ENCODE measurements at places on chromosomes 7 and 10. TPM values are rescaled to one million over a fixed set of nuclear protein-coding genes. Genes with fewer than 3 reads are reported as not detected.
A peak's percentile ranks its signal among the peaks of the same experiment; 100 is the strongest.

DNA sequence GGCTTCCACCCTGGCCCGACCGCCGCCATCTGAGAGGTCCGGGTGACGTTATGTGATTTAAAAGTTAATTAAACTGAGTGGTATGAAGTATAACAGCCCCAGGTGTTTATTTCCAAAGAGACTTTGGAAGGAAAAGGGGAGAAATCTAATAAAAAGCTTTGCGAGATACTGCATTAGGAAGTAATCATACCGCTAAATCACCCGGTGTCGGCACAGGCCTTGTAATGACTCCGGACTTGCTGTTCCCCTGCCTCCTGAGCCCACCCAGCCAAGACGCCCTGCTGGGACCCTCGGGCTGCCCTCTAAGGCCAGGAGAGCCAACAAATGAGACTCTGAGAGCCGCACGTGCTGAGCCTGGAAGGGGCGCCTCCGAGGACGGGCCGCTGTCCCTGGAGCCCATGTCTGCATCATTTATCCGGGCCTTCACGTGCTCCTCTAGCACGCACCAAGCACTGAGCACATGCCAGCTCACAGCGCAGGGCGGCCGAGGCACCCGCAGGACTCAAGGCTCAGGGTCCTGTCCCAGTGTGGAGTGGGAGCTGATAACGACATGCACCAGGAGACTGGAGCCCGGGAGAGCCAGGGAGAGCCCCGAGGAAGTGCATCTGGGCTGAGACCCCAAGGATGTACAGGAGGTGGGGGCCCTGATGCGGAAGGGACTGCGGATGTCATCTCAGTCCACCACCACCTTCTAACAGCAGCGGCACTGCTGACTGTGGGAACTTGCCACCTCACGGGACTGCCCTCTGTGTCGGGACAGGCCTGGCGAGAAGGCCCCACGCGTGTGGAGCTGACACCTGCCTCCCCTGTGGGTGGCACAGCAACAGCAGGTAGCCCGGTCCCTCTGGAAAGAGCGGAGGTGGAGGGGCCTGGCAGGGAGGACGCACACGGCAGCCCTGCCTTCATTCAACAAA lies 182.7 kb downstream of the ELFN1 start:
- no peaks in the 10 kb centered on the region for H3K36me3 ChIP-seq
- H3K27ac ChIP-seq = no peak overlapping the region
- no peak for DNase-seq
- H3K4me3 ChIP-seq = no peak overlapping the region
- H3K4me1 ChIP-seq = no peaks in the 10 kb centered on the region

DNA sequence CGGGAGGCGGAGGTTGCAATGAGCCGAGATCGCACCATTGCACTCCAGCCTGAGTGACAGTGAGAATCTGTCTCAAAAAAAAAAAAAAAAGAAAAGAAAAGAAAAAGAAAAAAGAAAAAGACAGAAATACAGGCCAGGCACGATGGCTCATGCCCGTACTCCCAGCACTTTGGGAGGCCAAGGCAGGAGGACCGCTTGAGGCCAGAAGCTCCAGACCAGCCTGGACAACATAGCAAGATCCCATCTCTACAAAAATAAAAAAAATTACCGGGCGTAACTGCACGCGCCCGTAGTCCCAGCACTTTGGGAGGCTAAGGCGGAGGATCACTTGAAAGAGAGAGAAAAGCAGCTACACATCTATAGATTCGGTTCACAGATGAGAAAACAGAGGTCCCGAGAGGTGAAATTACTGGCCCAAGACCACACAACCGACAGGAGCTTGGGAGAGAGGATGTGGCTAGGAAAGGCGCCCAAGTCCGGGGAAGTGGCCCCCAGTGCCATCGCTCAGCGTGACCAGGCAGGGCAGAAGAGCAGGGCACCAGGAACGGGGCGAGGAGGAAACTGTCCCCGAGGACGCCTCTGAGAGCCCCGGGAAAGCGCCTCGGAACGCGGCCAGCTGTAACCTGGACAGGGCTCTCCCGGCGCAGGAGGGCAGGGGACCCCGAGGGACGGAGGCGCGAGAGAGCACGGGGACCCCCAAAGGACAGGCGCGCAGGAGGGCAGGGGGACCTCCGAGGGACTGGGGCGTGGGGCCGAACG lies 612 bp downstream of the SNX8 start:
- peak overlapping the region; percentile 72 for H3K4me3 ChIP-seq
- H3K36me3 ChIP-seq = no peaks in the 10 kb centered on the region
- no peak overlapping the region for H3K27ac ChIP-seq
- 0 out of 2 replicates have a peak, but pooled peaks cover 4% of the 10 kb centered on the region for H3K4me1 ChIP-seq

- no peak overlapping the region for H3K4me3 ChIP-seq
- no peaks in the 10 kb centered on the region for H3K4me1 ChIP-seq
- DNase-seq = no peak
- H3K27me3 ChIP-seq = peaks cover 4% of the 10 kb centered on the region
Measured at GRCh38 chr10:47249881-47250280, 50.1 kb upstream of the GDF10 start.

DNA sequence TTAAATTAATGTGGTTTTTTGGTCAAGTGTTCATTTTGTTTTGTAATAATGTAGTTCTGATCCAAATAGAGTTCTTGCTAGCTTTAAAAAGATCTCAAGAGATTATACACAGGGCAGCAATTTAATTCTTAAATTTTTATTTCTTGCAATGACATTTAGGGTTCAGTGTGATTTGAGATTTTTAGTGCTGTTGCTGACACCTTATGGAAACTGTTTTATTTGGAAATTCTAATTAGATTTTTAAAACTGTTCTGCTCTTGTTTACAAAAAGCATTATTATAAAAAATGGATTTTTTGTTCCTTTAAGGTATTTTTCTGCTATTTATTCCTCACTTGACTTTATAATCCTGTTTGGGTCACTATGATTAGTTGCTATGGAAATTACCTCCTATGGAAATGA lies 72.1 kb downstream of the RTKN2 start:
- no peak overlapping the region for H3K27ac ChIP-seq
- DNase-seq = no peak
- no peaks in the 10 kb centered on the region for H3K36me3 ChIP-seq
- peaks cover 7% of the 10 kb centered on the region for H3K4me1 ChIP-seq

FBXL13 gene
- total RNA-seq = 19.4 TPM

PAPSS2 gene
- total RNA-seq = 71.8 TPM

- no peak for DNase-seq
- no peak overlapping the region for H3K27ac ChIP-seq
- H3K4me1 ChIP-seq = no peaks in the 10 kb centered on the region
- H3K27me3 ChIP-seq = peaks cover 92% of the 10 kb centered on the region
- no peak overlapping the region for H3K4me3 ChIP-seq
Measured at GRCh38 chr7:148485618-148486017, 104.9 kb upstream of the C7orf33 start.

DNA sequence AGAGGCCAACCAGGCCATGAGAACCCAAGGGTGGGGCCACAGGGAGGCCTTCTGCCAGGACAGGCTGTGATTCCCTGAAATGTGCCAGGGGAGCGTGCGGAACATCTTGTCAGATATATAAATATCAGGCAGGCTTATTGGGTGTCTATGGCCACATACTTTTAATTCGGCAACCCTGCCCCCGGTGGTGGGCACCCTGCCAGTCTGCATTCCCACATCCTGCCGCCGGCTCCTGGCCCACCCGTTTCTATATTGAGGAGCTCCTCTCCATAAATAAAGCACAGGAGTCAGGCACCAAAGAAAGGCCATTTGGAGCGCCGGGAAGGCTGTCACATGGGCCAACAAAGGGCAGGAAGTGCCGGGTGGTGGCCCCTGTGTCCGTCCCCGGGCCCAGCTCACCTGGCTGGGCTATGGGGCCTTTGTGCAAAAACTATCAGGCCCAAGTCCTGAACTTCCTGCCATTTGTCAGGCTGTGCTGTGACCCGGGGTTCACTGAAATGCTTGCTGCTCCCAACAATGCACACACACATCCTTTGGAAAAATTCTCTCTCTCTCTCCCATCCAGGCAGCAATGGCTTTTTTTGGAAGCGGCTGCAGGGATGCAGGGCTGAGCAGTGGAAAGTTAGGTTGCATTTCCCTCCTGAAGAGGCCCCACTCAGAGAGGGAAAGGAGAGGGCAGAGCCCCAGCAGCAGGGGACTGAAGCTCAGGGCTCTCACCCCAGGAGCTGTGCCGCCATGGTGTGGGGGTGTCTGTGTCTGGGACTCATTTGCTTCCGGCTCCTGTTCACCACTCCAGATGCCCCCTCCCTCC lies 25.0 kb upstream of the PODXL start:
- peaks cover 9% of the 10 kb centered on the region for H3K4me1 ChIP-seq
- H3K27me3 ChIP-seq = no peaks in the 10 kb centered on the region
- no peaks in the 10 kb centered on the region for H3K36me3 ChIP-seq
- H3K4me3 ChIP-seq = no peak overlapping the region
- no peak for DNase-seq

- no peak overlapping the region for H3K27ac ChIP-seq
- no peaks in the 10 kb centered on the region for H3K27me3 ChIP-seq
- DNase-seq = no peak
Measured at GRCh38 chr10:114079421-114079820, 35.8 kb downstream of the ADRB1 start.

PPP2R2D gene
- total RNA-seq = 23.5 TPM

GRCh38 chr10:47290338-47290737 lies 9.7 kb upstream of the GDF10 start:
- H3K36me3 ChIP-seq = no peaks in the 10 kb centered on the region
- H3K4me1 ChIP-seq = no peaks in the 10 kb centered on the region
- peaks cover 23% of the 10 kb centered on the region for H3K27me3 ChIP-seq
- no peak overlapping the region for H3K27ac ChIP-seq
- DNase-seq = no peak

DNA sequence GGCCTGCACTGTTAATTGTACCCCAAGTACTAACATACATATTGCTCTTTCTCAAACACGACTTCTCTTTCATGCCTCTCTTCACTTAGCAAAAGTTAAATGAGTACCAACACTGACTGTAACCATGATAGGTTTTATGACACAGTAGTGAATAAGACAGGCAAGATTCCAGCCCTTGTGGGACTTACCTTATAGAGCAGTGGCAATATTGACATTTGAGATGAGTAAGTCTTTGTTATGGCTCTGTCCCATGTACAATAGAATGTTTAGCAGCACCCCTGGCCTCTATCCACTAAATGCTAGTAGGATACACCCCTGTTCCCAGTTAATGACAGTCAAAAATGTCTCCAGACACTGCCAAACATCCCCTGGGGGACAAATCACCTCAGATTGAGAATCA lies 11.9 kb upstream of the COL1A2 start:
- H3K36me3 ChIP-seq = no peaks in the 10 kb centered on the region
- no peaks in the 10 kb centered on the region for H3K27me3 ChIP-seq
- H3K27ac ChIP-seq = no peak overlapping the region
- H3K4me1 ChIP-seq = no peaks in the 10 kb centered on the region

- H3K4me3 ChIP-seq = no peak overlapping the region
- H3K27me3 ChIP-seq = peaks cover 36% of the 10 kb centered on the region
- H3K36me3 ChIP-seq = no peaks in the 10 kb centered on the region
Measured at GRCh38 chr7:37150180-37150579, 298.5 kb downstream of the ELMO1 start.

- no peaks in the 10 kb centered on the region for H3K4me1 ChIP-seq
- no peak overlapping the region for H3K4me3 ChIP-seq
- no peaks in the 10 kb centered on the region for H3K27me3 ChIP-seq
- H3K27ac ChIP-seq = no peak overlapping the region
Measured at GRCh38 chr7:124752310-124752709, 13.3 kb downstream of the GPR37 start.

DNA sequence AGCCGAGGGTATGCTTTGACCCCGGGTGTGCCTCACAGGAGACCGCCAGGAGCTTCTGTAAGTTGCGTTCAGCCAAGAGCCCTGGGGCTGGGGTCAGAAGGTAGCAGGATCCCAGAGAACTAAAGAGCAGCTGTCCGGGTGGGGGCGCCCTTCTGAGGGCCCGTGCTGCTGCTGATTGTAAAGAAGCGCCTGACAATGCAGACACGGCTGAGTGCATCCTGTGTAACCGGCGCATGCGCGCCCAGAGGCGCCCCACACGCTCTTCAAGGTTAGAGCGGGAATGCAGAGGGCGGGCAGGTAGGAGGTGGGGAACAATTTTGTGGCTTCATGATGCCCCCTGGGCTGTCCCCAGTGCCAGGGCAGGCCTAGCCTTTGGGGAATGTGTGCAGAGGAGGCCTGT lies 210.2 kb upstream of the CTBP2 start:
- DNase-seq = no peak
- H3K27ac ChIP-seq = no peak overlapping the region
- no peaks in the 10 kb centered on the region for H3K27me3 ChIP-seq
- H3K4me3 ChIP-seq = no peak overlapping the region
- no peaks in the 10 kb centered on the region for H3K36me3 ChIP-seq
- H3K4me1 ChIP-seq = no peaks in the 10 kb centered on the region

DNA sequence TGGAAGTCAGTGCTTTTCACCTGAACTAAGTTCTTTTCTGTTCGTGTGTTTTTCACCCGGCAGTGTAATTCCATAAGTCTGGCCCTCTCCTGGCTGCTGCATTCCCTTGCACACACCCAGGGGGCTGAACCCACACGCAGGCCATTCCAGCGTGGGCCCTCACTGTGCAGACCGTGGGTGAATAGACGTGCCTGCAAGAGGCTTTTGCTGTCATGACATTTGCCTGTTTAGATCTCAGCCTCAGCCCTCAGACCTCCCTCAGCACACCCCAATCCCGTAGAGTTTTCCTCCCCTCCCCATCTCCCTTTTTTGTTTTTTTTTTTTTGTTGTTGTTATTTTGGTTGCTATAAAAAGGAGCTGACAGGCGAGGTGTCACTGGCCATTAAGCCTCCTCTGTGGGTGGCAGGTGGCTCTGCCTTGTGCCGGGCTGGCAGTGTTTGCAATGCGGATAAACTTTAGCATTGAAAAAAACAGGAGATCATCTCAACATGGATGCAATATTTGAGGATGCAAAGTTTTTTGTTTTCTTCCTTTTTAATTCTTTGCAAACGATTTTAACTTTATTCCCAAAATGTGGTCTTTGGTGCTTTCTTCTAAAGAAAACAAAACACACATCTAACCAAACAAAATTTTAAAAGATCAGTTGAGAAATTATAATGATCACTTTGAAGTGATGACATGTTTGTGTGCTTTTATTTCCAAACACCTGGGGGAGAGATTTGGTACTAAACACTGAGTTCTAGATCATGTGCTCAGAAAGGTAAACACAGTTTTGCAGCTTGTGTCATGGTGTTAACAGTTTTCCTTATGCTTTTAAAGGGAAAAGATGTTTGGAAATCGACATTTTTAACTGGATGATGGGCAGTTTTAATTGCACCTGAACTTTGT lies 58.8 kb downstream of the WDR37 start:
- H3K27me3 ChIP-seq = no peaks in the 10 kb centered on the region
- H3K4me1 ChIP-seq = no peaks in the 10 kb centered on the region
- no peak overlapping the region for H3K4me3 ChIP-seq
- no peaks in the 10 kb centered on the region for H3K36me3 ChIP-seq
- no peak overlapping the region for H3K27ac ChIP-seq
- DNase-seq = no peak

ASB10 gene
- not detected for total RNA-seq

- H3K36me3 ChIP-seq = no peaks in the 10 kb centered on the region
- H3K4me3 ChIP-seq = no peak overlapping the region
- no peak overlapping the region for H3K27ac ChIP-seq
- H3K27me3 ChIP-seq = peaks cover 83% of the 10 kb centered on the region
- DNase-seq = no peak
Measured at GRCh38 chr10:76969366-76969948, 668.2 kb downstream of the KCNMA1 start.

DNA sequence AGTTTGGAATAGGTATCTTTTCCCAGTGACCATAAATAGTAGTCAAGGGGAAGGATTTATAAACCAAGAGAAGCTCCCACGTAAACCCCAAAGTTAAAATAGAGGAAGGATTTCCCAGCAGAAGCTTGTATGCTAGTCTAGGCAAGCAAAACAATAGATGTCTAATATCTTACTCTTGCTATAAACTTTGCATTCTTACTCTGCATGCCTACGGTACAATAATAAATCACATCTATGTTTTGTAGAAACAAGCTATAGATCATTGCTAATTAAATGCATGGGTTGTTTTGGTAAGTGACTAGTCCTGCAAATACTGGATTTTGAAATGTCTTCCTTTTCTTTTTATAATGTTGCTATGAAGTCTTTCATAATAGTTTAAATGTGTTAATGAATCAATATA lies 585.5 kb downstream of the INHBA start:
- H3K36me3 ChIP-seq = no peaks in the 10 kb centered on the region
- DNase-seq = no peak
- no peaks in the 10 kb centered on the region for H3K27me3 ChIP-seq
- peak overlapping the region; percentile 51 for H3K27ac ChIP-seq

Measured in PC-9 (cell line).